Osteocyte (in vitro differentiated cells): ENCODE measurements at places on chromosomes 7 and 10.

- no peak for DNase-seq
Measured at GRCh38 chr7:86647385-86648094, 3.8 kb downstream of the GRM3 start.

- no peak for DNase-seq
Measured at GRCh38 chr10:8085251-8085650, 30.8 kb downstream of the GATA3 start.

GRCh38 chr10:4127518-4128315 lies 342.7 kb upstream of the KLF6 start:
- DNase-seq, result no peak

DNA sequence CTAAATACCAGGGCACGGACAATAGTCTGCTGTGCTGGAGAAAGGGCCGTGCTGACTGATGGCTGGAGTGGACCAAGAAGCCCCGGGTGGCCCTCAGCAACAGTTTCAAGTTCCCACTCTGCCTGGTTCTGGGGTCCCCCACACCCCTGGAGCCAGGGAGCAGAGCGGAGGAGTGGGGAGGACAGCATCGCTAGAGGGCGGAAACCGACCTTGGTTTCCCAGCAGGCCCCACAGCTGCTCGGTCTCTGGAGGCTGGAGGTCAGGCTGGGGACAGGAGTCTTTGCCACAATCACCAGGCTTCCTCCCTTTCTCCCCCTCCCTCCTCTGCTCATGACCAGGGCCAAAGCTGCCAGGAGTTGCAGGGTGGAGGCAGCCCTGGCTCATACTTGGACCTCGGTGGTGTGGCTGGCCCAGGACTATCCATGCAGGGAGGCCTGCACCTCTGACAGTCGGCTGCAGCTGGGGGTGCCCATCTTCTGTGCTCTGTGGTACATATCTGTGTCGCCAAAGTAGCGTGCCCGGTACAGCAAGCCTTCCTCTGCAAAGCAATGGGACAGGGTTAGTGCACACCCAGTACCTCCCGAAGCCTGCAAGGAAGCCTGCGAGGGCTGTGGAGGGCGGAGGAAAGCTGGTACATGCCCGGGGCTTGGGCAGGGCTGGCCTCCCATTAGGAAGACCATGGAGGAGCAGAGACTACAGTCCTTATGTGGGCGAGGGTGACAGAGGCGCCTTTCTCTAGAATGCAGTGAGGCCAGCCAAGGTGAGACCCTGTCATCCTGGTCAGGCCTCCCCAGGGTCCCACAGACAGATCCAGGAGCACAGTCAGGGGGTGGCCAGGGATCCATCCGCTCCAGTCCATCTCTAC lies 19.1 kb downstream of the DNAJB12 start:
- DNase-seq, result no peak

- DNase-seq, result no peak
Measured at GRCh38 chr7:29588900-29589696, 25.5 kb downstream of the PRR15 start.

- DNase-seq, result no peak
Measured at GRCh38 chr10:7475046-7475911, 64.4 kb upstream of the SFMBT2 start.

DNA sequence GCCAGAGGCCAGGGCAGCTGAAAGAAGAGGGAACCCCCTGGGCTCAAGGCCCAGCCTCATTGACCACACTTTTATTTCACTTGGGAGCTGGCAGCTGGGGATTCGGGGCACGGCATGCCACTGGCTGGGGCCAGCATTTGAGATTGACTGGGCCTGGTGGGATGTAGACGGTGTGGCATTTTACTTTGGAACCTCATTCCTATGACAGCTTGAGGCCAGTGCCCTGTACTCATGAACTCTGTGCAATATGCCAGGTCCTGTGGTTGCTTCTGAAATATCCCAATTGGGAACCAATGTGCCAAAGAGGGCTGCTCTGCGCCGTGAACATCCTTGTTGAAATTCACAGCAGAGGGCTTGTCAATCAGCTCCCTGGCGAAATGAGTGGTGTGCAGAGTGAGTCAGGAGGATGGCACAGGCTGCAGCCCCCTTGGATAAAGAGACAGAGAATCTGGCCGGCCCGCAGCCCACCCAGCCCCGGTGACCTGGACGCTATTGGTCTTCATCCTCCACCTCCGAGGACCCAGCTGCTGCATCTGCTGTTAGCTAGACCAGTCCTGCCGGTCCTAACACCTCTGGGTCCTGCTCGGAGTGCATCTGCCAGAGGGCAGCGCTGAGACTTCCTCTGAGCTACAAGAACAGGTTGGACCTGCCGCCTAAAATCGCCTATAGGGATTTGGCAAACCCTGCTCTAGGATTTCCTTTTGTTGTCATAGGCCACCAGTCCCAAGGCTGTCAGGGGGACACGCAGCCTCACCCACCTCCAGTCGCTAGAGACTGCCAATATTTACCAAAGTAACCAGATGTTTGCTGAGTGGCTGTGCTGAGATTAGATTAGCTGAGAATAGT lies 58.0 kb downstream of the PRKAG2 start:
- DNase-seq, result no peak

DNA sequence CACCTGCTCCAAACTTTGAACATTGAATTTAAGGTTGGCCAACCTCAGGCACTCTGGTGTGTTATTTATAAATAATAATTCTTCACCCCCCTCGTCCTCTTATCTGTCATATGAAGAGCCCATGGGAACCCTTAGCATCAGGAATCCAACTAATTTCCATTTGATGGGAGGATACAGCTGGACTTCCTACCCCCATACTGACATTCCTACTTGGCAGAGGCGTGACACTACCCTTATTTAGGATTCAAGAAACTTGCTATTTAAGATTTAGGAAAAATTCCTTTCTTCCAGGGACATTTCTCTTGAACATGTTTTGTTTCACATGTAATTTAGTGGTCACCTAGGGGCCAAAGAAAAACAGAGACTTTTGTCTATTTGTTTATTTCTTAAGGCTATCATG lies 171.9 kb upstream of the NRP1 start:
- DNase-seq, result no peak

DNA sequence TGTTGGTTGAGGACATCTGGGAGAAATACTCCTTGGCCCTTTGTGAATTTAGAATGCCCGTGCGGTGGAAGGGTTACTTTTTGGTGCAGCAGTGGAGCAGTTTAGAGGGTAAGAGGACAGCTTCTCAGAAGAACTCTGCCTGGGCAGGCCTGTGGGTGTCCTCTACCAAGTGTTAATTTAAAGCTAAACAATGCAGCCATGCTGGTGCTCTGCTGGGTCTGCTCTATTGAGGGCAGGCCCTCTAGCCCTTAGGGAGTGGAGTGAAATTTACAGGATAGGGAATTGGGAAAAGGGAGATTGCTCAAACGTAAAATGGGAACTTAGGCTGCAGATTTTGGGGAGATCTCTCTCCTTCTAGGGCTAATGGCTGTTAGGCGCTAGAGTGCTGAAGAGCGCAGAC lies 22.1 kb downstream of the BLNK start:
- no peak for DNase-seq

GRCh38 chr10:14016011-14016536 lies 314.6 kb downstream of the FRMD4A start:
- DNase-seq, result no peak

- DNase-seq, result no peak
Measured at GRCh38 chr7:96161897-96162296, 160.0 kb downstream of the SLC25A13 start.
